ENCODE measurements at places on chromosomes 7 and 10. TPM values are rescaled to one million over a fixed set of nuclear protein-coding genes. Genes with fewer than 3 reads are reported as not detected.

SPACDR gene
- total RNA-seq, result 0.38 TPM

SPDYE1 gene
- not detected for total RNA-seq

FGFBP3 gene
- total RNA-seq, result 0.26 TPM

POU6F2 gene
- 0.13 TPM for total RNA-seq

EVX1 gene
- total RNA-seq, result not detected

CYP2C9 gene
- total RNA-seq, result not detected

SCRN1 gene
- 35.5 TPM for total RNA-seq

FAM131B gene
- total RNA-seq, result 0.53 TPM

ZNF783 gene
- total RNA-seq, result 9.5 TPM

LOXL4 gene
- total RNA-seq, result 0.13 TPM

PAX4 gene
- total RNA-seq, result not detected

CH25H gene
- not detected for total RNA-seq
